ENCODE measurements at places on chromosomes 4 and X.

- no peak for DNase-seq
These were observed 54.9 kb upstream of the MTM1 start for GRCh38 chrX:150513544-150513943.

GRCh38 chr4:123042095-123042494 is 119.7 kb upstream of the NUDT6 start:
- DNase-seq: no peak

GRCh38 chr4:155999725-156000124 is 46.1 kb upstream of the CTSO start:
- no peak for DNase-seq

DNA sequence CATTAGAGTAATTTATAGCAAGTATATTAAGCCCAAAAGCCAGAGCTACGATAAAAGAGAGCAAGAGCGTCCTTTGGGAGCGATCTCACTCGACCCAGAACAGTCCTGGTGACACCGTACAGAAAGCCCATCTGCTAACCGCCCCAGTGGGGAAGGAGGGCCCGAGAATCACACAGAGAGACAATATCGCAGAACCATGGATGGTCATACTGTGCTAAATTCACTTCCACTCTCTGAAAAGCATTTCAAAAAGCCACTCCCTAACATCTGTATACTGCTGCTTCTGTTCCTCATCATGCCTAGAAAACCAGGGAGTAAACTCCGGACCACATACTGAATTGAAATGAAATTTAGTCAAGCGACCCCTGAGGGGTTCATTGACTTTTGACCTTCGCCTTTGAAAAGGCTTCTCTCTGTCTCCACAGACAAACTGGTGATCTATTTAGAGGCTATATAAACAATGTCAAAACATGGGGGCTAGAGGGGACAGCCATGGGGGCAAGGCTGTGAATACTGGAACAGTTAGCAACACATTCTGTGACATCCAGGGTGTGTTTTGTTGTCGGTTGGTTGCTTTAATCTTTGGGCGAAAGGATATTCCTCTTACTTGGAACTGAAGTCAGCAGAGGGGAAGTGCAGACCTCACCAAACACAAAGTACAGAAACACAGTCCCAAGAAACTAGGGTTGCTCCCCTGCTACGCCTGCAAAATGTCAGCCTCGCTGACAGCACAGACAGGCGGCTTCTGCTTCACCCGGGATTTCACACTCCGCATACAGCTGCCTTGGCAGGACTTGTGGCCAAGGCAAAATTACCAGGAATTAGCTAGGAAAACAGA is 129.0 kb upstream of the RASGEF1B start:
- peak; percentile 68 for DNase-seq

DNA sequence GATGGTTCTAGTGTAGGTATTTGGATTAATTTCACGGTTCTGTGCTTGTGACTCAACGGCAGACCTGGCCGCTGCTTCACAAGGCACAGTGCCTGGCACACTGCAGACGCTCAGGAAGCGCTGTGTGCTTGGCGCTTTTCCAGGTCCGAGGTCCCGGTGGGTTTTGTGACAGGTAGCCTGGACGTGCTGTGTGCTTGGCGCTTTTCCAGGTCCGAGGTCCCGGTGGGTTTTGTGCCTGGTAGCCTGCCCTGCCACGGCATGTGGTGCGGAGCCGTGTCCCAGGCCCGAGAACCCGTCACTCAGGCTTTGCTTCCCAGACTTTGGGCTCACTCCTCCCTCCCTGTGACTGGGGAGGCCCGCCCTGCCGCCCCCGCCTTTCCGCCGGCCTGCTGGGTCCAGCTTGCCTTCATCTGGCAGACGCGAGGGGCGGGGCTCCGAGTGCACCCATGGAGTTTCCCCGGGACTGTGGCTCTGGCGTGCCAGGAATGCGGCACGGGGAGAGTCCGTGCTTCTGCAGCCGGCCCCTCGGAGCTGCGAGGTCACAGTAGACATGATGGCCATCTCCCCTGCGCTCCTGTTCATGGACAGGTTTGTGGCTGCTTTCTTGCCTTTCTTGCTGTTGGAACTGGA is 44.2 kb downstream of the TBC1D14 start:
- no peak for DNase-seq

DNA sequence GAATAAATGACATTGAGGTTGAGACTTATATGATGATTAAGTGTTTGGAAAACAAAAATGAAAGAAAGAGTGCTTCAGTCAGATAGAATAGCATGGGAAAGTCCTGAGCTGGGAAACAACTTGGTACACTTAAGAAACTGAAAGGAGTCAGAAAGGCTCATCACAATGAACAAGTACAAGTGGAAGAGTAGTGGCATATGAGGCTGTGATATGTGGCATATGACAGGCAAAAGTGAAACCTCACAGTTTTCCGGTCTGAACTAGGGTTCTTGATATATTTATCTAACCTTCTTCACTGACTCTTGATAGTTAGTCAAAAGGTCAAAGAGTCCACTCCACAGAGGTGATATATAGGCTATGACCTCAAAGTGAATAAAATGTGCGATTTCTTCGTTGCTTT is 537.1 kb upstream of the CXorf51A start:
- DNase-seq: no peak

DNA sequence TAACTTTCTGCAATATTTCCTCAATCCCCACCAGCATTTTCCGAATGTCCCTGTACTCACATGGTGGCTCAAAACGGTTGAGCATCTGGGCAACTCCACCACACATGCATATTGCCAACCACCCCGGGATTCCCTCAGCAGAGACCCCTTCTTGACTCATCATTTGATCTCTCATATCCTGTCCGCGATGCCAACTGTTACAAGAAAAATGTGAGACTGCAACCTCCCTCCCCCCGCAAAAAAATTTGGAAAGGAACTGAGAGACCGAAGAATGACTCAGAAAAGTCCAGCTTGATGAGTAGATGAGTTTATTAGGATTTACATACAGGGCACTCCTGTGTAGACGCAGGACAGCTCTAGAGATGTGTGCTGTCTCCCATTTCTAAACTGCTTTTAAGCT is 561.4 kb downstream of the ZIC3 start:
- DNase-seq: no peak

DNA sequence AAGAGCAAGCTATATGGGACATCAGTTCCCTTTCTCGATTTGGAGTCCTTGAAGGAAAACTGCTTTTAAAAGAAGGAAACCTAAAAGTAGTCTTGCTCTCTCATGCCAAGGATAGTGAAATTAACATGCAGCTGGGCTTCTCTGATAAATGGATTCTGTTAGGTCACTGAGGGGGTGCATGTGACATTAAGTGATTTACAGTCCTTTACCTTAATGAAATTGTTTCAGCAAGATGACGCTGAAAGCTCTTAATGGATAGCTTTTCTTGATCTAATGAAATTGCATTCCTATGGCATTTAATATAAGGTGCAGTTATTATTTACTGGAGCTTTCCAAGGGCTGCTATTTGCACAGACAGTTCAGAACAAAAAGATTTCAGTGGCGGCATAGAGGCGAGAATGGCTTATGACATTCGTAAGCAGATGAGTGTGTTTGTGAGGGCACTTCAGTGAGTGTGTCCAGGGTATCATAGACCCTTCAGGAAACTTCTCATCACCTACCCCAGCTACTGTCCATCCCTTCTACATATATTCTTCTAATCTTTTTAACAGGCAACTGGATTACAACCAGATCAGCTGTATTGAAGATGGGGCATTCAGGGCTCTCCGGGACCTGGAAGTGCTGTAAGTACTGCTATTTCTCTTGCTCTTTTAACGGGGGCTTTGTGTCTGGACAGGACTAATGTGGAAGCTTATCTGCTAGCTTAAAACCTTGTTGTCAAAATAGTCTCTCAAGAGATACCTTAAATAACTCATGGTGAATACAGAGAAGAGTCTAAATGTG is 219.9 kb upstream of the PACRGL start:
- no peak for DNase-seq

- no peak for DNase-seq
These were observed 119.0 kb downstream of the REELD1 start for GRCh38 chr4:146333187-146333894.

- DNase-seq: no peak
These were observed 209.6 kb upstream of the IRS4 start for GRCh38 chrX:108945883-108946523.

GRCh38 chr4:41106081-41106480 is 108.3 kb downstream of the APBB2 start:
- DNase-seq: no peak

DNA sequence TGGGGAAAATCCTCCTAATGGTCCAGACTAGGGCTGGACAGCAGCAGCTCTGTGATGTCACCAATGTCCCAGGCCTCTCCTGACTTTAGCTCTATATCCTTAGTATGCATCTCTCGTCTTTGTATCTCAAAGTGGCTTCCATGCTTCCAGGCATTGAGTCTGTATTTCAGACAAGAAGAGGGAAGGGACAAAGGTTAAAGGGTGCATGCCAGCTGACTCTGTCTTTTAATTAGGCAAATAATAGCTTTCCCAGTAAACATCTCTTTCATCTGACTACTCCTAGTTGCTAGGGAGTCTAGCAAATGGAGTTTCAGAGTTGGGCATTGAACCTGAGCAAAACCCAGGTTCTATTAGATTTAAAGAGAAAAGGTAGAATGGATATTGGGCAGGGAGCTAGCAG is 5.4 kb downstream of the FAM47E start:
- DNase-seq: no peak
